Large intestine (tissue), 12 donors: ENCODE measurements at places on chromosomes 2 and 18.

DNA sequence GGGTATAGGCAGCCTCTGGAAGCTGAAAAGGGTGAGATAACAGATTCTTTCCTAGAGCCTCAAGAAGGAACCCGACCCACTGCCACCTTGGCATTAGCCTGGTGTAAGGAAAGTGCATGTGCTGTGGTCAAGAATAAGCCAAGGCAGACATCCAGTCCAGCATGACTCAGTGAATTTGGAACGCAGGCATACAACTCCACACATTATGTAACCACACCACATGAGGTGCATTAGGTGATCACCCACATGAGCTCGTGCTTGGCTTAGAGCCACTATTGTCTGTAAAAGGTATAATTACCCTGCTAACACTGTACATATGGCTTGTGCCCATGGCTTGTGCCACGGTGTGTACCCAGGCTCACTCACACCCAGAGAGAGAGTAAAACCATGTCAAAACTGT lies 583.7 kb upstream of the HNMT start:
- DNase-seq, result no peak

GRCh38 chr2:184847331-184847730 lies 249.0 kb downstream of the ZNF804A start:
- no peak for DNase-seq

GRCh38 chr2:237061356-237061755 lies 24.3 kb upstream of the COPS8 start:
- no peak for DNase-seq

DNA sequence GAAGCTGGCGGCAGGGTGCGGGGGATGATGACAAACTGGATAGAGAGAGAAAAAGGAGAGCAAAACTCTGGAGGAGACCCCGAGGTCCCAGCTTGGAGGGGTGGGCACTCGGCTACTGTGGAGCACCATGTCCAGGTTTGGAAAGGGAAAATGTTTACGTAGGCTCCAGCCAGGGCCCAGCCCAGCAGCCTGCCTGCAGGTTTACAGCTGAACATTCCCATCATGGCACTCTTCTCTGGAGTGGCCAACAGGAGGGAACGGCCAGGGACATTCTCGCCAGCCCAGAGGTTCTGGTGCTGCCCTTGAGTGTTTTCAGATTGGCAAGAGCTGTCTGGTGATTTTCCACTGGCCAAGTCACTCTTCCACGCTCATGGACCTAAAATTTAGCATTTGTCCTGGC lies 262.9 kb upstream of the TCF4 start:
- DNase-seq, result no peak

- no peak for DNase-seq
Measured at GRCh38 chr2:29463181-29463900, 348.1 kb downstream of the CLIP4 start.

GRCh38 chr2:96092951-96093350 lies 23.4 kb downstream of the ADRA2B start:
- DNase-seq, result no peak

DNA sequence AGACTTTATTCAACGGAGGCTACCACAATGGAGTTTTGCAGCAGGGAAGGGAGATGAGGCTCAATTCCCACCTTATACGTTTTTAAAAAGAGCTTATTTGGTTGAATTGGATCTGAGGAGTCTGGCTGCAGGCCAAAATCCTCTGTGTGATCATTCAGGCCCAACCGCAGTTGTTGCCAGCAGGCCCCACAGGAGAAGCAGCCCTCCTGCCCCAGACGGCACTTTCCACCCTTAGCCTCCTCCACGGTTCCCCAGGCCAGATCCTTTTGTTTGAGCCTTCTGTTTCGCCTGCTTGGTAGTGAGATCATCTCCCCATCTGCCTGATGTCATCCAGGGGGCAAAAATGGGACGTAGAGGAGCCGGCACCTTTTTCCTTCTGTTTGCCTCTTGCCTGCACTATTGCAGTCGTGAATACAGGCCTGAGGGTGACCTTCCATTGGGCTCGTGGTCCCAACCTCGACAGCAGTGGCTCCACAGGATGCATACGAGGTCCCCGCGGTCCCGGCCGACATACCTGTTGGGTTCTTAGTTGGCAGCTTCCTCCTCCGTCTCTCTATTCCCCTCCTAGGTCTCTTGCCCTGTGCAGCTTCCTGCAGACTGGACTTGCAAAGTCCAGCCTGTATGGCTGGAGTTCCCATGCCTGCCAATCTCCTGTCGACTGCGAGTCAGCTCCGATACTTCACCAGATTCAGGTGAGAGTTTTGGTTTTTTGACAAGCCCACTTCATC lies 9.3 kb upstream of the GPR35 start:
- no peak for DNase-seq

DNA sequence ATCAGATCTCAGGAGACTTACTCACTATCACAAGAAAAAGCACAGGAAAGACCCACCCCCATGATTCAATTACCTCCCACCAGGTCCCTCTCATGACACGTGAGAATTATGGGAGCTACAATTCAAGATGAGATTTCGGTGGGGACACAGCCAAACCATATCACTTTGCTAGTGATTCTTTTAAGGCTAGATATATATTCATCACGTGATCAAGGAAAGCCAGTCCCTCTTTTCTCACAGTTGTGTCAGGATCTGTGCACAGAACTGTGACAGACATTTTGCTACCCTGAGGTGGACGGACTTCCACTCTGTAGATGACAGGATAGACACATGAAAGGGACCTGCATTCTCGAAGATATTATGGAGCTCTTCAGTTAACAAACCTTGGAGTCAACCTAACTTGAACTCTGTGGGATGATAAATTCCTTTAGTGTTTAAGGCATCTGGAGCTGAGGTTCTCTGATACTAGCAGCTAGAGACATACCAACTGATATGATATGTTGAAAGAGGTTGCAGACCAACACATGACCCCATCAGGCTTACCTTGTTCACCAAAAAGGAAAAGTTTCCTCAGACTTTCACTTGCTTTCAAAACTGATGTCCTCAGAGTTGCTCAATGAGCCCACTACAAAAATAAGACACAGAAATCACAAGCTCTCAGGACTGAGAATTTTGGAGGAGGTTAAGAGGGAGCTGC lies 66.3 kb upstream of the SCG2 start:
- no peak for DNase-seq

GRCh38 chr2:238974081-238974480 lies 126.2 kb downstream of the TWIST2 start:
- no peak for DNase-seq
